ENCODE measurements at places on chromosomes 12 and 14.

GRCh38 chr12:50218386-50218785, 51.2 kb upstream of the CERS5 start:
- no peak for DNase-seq

GRCh38 chr12:3289702-3290101, 201.3 kb upstream of the PRMT8 start:
- no peak for DNase-seq

DNA sequence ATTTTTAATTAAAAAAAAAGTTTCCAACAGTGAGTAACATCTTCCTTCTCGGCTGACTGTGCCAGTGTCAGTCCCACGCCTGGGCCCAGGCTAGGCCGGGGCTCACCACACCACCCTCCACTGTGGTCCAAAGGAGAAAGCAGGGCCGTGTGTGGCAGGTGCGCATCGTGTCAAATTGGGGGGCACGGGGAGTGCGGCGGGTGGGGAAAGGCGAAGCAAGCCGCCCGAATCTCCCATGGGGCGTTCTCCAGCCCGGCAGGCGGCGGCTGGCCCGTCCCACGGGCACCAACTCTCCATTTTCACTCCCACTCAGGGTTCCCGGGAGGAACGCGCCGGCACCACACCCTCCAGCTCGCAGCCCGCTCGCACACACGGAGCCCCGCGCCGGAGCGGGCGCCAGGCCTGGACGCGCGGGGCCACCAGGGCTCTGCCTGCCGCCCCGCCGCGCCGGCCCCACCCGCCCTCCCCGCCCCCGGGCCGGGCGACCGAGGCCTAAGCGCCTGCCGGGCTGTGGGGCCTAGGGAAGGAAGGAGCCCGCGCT, 604 bp downstream of the EEA1 start:
- peak; percentile 24 for DNase-seq

GRCh38 chr12:124509676-124510300, 57.6 kb downstream of the NCOR2 start:
- DNase-seq, result peak; percentile 88

- DNase-seq, result no peak
These were observed 74.7 kb downstream of the APAF1 start for GRCh38 chr12:98719515-98720504.

GRCh38 chr12:46815809-46816208, 10.0 kb downstream of the SLC38A4 start:
- no peak for DNase-seq

DNA sequence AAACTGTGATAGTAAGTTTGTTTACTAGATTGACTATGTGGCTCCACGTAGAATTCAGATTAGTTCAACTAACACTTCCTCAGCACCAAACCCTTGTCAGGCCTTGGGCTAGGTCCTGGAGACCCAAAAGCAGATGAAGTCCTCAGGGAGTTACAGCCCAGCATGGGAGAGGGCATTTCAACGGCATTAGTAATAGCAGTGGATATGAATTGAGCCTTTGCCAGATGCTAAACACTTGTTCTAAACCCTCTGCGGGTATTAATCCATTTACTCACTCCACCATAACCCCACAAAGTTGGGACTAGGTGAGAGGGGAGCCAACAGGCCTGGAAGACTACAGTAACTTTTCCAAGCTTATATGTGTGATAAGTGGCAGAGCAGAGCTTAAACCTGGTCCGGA, 714.6 kb downstream of the DIO2 start:
- no peak for DNase-seq

DNA sequence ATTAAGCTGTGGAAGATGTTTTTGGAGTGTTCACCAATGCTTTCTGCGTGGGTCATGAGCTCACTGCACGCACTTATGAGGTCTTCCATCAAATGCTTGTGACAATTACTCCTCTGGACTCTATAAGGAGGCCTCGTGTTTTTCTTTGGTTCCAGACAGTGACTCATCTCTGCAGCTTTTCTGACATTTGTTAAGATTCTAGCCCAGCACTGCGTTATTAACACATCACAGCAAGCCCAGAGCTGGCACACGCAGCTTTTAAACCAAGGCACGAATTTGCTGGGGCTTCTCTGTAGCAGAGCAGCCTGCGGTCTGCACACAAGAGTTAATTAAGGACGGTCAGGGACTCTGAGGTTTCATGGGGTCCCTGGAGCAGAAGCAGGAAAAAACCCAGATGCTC, 16.9 kb downstream of the MEG3 start:
- no peak for DNase-seq

- no peak for DNase-seq
These were observed 5.5 kb downstream of the LUM start for GRCh38 chr12:91105807-91106206.

DNA sequence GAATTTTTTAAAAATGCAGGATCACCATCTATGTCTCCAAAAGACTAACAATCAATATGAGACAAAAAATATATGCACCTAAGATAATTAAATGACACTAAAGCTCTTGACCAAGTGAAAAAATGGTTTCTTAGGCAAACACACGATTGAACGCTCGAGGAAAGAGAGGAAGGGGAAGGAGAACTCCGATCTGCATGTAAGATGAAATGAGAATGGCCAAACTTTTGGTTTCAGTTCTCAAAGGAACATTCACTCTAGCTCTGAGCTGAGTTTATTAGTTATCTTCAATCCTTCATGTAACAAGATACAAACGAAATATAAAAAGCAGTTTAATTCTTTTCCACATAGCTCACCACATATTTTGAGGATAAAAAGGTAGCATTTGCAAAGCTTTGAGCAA, 2.8 kb downstream of the DYRK4 start:
- no peak for DNase-seq

- no peak for DNase-seq
These were observed 98.2 kb downstream of the SSPN start for GRCh38 chr12:26293612-26294011.

DNA sequence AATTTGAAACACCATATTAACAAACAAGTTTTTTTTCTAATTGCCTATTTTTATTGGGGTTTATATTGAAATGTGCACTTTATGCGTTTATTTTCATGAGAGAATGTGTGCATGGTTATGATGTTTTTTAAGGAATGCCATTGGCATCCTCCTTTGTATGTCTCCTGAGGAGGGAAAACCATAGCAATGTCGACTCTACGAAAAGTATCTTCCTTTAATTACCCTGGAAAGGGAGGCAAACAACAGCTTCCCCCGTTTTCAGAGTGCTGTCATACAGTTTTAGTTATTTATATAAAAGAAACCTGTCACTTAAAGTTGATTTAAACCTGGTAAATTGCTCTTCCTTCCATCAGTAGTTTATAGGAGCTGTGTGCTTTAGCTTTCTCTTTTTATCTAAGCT, 117.4 kb downstream of the PLEKHA5 start:
- no peak for DNase-seq

DNA sequence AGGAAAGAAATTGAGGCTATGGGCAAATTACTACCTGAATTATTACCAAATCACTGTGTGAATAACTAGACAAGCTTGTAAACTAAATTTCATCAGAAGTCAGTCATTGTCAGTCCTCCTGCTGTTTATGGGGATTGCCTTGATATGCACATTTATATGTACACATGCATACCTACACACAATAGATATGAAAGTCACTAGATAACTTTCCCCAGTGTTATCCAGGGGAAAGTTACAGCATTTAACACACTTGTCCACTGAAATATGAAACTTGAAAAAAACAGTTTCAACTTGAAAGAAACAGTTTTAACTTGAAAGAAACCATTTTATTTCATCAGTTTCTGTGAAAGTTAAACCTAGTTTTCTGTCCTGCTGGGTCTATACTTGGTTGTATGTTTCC, 199.6 kb downstream of the SLC2A13 start:
- no peak for DNase-seq

GRCh38 chr12:71440345-71440762, 756 bp downstream of the LGR5 start:
- peak; percentile 18 for DNase-seq

GRCh38 chr14:91261115-91261514, 16.6 kb upstream of the GPR68 start:
- DNase-seq, result no peak

DNA sequence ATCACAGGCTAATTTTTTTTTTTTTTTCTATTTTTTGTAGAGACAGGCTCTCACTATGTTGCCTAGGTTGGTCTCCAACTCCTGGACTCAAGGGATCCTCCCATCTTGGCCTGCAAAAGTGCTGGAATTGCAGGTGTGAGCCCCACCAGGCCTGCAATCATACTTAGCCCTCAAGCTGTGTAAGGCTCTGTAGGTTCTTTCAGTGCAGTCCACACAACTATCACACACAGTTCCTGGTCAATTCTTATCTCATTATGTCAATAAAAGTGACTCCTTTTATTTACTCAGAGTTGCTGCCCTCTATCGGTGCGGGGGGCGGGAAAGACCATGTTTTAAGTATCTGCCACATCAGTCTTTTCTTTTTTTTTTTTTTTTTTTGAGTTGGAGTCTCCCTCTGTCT, 29.0 kb downstream of the SLC2A3 start:
- DNase-seq, result no peak

Data from SK-N-DZ (cell line).